ENCODE measurements at places on chromosomes 7 and 10.

- DNase-seq, result no peak
These were observed 165.7 kb downstream of the PTPN20 start for GRCh38 chr10:47076949-47077361.

GRCh38 chr10:100327007-100327717 is 2.9 kb downstream of the PKD2L1 start:
- no peak for DNase-seq

DNA sequence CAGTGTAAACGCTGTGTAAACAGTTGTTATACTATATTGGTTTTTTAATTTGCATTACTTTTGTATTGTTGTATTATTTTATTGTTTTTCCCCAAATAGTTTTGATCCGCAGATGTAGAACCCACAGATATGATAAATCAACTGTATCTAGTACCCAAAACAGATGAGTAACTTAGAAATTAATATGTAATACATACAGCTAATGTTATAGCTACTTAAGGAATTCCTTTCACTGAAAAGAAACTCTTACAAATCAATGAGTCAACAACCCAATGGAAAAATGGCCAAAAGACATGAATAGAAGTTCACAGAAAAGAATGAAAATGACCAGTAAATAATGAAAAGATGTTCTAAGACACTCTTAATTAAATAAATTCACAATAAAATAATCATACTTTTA is 32.3 kb upstream of the ARL4A start:
- DNase-seq, result no peak

DNA sequence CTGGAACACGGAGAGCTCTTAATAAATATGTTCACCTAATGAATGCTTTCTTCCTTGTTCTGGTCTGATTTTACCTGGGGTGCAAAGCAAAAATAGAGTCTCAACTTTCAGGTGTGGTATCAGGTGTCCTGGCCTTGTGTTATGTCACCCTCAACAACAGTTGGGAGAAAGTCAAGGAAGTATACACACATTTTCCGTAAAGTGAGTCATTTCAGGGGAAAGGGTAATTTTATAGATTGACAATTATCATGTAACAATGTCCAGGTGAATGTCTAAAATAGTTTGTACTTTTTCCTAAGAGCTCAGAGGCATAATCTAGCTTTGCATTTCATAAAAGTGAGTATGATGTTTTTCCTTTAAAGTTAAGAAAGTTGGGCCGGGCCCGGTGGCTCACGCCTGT is 287.4 kb downstream of the SKIDA1 start:
- no peak for DNase-seq

- DNase-seq, result no peak
These were observed 81.4 kb downstream of the AKR1D1 start for GRCh38 chr7:138157702-138158101.

- DNase-seq, result no peak
These were observed 30.0 kb upstream of the VDAC2 start for GRCh38 chr10:75180592-75180991.

- DNase-seq, result no peak
These were observed 24.2 kb upstream of the LIPN start for GRCh38 chr10:88735661-88736060.
